ENCODE measurements at places on chromosomes 13 and 19.

DNA sequence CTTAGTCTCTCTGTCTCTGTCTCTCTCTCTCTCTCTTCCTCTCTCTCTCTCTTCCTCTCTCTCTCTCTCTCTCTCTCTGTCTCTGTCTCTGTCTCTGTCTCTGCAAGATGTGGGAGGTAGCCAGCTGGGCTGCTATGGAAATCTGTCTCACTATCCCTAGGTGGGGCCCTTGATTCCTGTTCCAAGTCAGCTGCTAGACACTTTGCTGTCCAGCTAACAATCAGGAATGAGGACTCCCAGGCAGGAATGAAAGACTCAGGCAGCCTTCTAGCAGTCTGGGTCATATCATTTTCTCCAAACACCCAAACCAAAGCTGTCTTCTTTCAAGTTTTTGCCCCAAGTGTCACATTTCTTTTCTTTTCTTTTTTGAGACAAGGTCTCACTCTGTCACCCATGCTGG is 23.2 kb downstream of the CATSPERD start:
- DNase-seq: no peak

- DNase-seq: no peak
Measured at GRCh38 chr13:36857253-36857652, 38.2 kb downstream of the RFXAP start.

DNA sequence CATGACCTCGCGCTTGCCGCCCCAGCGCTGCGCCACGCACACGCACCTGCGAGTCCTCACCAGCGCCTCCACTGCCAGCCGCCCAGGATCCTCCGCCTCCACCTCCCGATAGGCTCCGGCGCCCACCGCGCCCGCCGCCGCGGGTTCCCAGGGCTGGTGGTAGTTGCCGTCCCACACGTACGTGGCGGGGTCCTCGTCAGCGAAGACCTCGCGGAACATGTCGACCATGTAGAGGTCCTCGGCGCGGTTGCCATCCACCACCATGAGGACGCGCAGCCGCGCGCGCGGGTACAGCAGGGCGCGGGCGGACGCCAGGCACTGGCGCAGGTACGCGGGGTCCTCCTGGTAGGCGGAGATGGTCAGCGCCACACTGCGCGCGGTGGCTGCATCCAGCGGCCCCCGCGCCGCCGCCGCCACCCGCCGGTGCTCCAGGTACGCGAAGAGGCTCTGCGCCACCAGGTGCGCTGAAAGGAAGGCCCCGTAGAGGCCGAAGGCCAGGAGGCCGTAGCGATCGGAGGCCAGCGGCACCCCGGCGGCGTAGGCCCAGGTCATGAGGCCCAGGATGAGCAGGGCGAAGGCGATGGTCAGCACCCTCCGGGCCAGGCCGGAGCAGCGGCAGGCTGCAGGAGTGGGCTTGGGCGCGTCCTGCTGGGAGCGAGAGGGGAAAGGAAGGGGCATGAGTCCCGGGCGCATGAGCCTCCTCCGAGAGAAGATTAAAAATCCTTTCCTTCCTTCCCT is 4.4 kb downstream of the HAS1 start:
- no peak for DNase-seq

GRCh38 chr19:36686365-36687213 is 823 bp upstream of the ZNF567 start:
- no peak for DNase-seq

DNA sequence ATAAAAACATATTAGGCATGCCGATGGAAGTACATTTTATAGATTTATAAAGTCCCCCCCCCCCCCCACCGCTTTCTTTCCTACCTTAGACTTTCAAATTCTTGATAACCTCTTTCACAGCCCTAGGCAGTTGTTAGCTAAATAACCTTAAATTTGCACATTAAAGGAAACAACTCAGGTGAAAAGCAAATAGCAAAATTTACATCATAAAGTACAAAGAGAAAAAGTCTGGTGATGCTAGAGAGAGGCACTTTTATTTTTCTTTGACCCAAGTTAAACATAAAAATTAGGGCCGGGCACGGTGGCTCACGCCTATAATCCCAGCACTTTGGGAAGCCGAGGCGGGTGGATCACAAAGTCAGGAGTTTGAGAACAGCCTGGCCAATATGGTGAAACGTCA is 15.0 kb upstream of the UBAC2 start:
- no peak for DNase-seq

- DNase-seq: no peak
Measured at GRCh38 chr13:100356426-100356825, 232.2 kb downstream of the GGACT start.

DNA sequence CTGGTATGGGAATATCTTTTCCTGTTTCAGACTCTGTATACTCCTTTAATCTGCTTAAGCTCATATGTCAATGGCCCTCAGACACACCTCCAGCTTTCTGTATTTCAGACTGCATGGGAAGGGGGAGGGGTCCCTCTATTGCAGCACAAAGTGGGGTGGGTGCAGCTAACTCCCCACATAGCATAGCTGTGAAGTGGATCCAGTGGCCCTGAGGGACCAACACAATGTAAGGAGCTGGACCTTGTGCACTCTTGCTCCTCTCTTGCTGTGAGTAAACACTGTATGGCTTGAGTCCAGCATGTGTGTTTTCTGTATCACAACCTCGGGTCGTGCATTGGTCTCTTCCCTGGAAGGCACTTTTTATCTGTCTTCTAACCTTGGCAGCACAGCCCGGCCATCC is 669.9 kb downstream of the PCDH9 start:
- DNase-seq: no peak

- DNase-seq: no peak
Measured at GRCh38 chr13:76106763-76107162, 470.6 kb downstream of the LMO7 start.

- DNase-seq: no peak
Measured at GRCh38 chr13:103066781-103067345, 646 bp upstream of the SLC10A2 start.

DNA sequence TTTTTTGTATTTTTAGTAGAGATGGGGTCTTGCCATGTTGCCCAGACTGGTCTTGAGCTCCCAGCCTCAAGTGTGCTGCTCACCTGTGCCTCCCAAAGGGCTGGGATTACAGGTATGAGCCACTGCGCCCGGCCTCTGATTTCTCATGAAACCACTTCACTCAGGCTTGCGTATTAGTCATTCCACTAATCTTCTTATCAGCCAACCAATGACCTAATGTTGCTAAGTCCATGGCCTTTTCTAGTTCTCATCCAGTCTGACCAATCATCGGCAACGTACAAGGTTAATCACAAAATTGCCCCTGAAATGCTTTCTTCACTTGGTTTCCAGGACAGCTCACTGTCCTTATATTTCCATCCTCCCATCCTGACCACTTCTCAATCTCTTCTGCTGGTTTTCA is 605.3 kb upstream of the SLC10A2 start:
- no peak for DNase-seq

- no peak for DNase-seq
Measured at GRCh38 chr13:83086088-83086487, 796.2 kb downstream of the SLITRK1 start.

GRCh38 chr13:32047793-32048192 is 16.2 kb downstream of the FRY start:
- DNase-seq: no peak

GRCh38 chr19:2010135-2010668 is 5.3 kb downstream of the BTBD2 start:
- no peak for DNase-seq

All from AG09319 (cell line).